GM23338 (cell line): ENCODE measurements at places on chromosomes 5 and 9. TPM values are rescaled to one million over a fixed set of nuclear protein-coding genes. Genes with fewer than 3 reads are reported as not detected.

DPM2 gene
- total RNA-seq: 29.0 and 36.6 TPM in 2 replicates

- DNase-seq: no peak
Measured at GRCh38 chr5:138067945-138068344, 15.9 kb upstream of the WNT8A start.

GRCh38 chr5:154862766-154863165 is 4.3 kb downstream of the CNOT8 start:
- DNase-seq: no peak

ADAMTS2 gene
- 6.4 and 8.1 TPM in 2 replicates for total RNA-seq

- no peak for DNase-seq
Measured at GRCh38 chr5:131607418-131607817, 27.6 kb downstream of the RAPGEF6 start.

- no peak for DNase-seq
Measured at GRCh38 chr5:140075371-140075770, 32.3 kb upstream of the NRG2 start.

FBXO4 gene
- total RNA-seq: 0.54 and 0.63 TPM in 2 replicates

- DNase-seq: peak; percentile 55
Measured at GRCh38 chr5:7762267-7762666, 88.7 kb downstream of the CFAP90 start.
